Stimulated activated CD4-positive, alpha-beta T cell treated with anti-CD3 and anti-CD28 coated beads, Interleukin-2, amount 100 ng/mL, for 48 hours (primary cell): ENCODE measurements at places on chromosomes 3 and 15.

GRCh38 chr15:58492661-58493397 lies 61.0 kb downstream of the LIPC start:
- DNase-seq = no peak

GRCh38 chr3:48208076-48208475 lies 15.2 kb upstream of the CAMP start:
- DNase-seq = no peak

GRCh38 chr15:50182219-50183013 lies 420 bp downstream of the SLC27A2 start:
- peak; percentile 26 for DNase-seq

DNA sequence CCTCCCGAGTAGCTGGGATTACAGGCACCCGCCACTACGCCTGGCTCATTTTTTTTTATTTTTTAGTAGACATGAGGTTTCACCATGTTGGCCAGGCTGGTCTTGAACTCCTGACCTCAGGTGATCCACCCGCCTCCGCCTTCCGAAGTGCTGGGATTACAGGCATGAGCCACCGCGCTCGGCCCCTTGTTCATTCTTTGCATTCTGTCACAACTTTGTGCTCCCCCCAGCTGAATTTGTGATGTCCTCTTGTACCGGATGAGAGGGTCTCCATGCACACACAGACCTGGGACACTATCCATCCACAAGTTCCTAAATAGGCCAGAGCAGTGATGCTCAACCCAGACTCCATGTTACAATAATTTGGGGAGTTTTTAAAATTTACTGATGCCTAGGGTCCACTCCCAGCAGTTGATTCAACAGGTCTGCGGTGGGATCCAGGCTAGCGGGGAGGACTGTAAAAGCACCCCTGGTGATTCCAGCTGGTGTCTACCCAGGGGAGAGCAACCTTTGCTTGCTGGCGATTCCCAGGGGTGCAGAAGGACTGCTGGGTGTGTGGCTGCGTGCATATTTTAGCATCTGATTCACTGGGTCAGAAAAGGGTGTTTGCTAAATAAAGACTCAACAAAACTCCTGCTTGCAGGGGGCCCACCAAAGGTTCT lies 1.0 kb downstream of the RASSF1 start:
- no peak for DNase-seq

DNA sequence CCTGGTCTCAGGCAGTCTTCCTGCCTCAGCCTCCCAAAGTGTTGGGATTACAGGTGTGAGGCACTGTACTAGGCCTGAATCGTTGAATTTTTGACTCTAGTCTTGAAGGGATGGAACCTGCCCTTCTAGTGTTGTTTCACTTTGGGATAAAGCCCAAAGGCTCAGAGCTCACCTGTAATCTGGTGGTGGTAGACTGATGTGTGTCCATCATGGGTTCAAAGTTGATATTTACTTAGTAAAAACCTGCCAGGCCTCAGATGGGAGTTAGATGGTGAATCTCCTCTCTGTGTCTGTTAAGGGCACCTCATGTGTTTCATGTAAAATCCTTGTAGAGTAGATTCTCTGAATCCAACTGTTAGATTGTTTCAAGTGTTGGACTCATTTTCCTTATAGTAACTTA lies 41.1 kb downstream of the FNDC3B start:
- DNase-seq = no peak

DNA sequence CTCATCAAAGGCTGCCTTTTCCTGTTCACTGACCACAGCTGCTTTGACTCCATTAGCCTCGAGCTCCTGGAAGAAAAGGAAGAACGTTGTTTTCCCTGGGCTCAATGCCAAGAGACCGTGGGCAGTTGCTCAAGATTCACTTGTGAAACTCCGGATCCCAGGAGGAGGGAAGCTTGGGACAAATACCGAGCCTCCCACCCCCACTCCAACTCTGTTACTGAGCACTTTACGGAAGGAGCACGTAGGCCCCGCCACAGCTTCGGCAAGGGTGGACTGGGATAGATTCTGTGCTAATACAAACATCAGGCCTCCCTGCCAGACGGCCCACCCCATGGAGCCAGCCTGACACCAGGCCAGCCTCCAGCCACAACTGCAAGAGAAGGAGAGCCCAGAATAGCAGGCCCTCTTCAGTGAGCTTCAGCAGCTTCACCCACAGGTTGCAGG lies 10.8 kb upstream of the FANCD2 start:
- DNase-seq = no peak

DNA sequence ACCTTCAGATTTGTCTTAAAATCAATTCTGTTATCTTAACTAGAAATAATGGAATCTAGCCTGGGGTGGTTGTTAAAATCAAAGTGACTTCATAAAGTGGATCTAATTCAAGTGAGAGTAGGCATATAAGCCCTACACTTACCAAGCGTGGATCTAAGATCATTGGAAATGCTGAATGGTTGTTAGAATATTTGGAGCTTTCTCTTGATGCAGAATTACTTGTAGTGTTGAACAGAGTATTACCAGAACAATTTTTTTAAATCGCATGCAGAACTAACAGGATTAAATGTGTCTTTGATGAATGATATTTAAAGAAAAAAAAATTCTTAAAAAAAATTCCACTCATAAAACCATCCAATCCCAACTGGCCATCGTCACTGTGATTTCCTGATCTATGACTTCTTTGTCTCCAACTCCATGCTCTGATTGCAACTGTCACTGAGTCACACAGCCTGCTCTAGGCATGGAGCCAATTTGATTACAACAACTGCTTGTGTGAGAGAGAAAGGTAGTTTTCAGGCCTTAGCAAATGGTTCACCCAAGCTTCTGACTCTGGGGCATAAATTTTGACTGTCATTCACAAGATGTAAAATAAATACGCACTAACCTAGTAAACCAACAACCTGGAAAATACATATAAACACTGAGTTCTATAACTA lies 25.9 kb upstream of the SPRED1 start:
- no peak for DNase-seq

GRCh38 chr3:132730891-132731580 lies 8.8 kb upstream of the NPHP3 start:
- DNase-seq = no peak

DNA sequence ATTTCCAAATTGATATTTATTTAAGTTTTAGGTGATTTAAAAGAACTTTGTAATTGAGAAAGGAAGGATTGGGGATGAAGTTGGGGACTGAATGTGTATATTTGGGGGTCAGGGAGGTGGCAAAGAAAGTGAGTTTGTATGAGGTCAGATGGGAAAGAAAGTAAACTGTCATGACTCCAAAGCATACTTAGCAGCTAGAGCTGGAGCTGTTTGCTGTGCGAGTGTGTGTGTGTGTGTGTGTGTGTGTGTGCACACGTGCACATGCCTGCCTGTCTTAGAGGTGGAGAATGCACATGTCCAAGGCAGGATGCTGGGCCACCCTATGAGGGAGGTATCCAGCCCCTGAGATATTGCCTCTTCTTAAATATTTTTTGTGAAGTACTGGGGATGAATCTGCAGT lies 21.0 kb downstream of the BOC start:
- no peak for DNase-seq

GRCh38 chr3:134353831-134354611 lies 20.2 kb downstream of the AMOTL2 start:
- no peak for DNase-seq

DNA sequence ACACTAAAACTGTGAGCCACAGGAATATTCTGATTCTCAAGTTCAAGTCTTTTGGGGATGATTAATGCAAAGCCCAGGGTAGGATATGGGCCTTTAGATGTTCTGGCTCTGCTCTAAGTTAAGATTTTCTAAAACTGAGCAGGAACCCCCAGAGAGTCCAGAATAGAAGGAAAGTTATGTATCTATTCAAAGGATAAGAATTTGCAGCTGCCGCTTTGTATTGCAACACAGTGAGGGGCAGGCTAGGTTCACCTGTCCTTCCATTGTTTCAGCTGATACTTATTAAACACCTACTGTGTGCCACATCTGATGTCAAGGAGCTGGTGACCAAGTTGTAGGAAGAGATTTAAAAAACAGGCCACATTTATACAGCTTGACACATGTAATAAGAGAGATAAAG lies 290.4 kb downstream of the MAGI1 start:
- DNase-seq = no peak

- no peak for DNase-seq
These were observed 3.4 kb upstream of the COL7A1 start for GRCh38 chr3:48598323-48599076.

- no peak for DNase-seq
These were observed 67.9 kb downstream of the APBA2 start for GRCh38 chr15:28953573-28954195.

DNA sequence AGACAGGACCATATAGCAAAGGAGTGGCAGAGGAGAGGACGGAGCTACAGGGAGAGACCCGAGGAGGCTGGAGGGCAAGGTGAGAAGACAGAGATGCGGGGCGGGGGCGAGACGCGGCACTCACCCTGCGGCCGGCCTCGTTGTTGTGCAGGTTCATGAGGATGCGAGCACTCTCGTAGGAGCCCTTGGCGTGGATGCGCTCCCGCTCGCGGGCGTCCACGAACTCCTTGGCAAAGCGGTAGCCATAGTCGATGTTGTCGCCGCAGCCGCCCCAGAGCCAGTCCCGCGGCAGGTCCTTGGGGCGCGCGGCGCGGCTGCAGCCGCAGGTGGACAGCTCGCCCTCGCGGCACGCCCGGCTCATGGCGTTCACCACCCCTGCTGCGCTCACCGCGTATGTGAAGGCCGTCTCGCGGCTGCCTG lies 12.9 kb downstream of the WNT5A start:
- no peak for DNase-seq

DNA sequence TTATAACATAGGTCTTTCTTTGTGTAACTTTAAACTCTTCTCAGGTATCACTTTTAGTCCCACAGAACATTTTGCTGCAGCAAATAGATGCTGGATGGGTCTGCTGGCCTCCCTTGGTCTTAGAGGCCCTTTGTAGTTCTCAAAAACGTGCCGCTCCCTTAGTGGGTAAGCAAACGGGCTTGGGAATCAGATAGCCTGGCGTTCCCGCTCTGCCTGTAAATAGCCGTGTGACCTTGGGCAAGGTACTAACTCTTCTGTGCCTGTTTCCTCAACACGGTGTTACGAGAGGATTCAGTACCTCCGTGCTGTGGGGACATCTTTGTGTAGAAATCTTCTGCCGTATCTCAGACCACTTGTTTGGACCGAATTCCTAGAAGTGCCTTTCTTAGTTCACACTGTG lies 64.4 kb downstream of the DNAJB8 start:
- DNase-seq = no peak

DNA sequence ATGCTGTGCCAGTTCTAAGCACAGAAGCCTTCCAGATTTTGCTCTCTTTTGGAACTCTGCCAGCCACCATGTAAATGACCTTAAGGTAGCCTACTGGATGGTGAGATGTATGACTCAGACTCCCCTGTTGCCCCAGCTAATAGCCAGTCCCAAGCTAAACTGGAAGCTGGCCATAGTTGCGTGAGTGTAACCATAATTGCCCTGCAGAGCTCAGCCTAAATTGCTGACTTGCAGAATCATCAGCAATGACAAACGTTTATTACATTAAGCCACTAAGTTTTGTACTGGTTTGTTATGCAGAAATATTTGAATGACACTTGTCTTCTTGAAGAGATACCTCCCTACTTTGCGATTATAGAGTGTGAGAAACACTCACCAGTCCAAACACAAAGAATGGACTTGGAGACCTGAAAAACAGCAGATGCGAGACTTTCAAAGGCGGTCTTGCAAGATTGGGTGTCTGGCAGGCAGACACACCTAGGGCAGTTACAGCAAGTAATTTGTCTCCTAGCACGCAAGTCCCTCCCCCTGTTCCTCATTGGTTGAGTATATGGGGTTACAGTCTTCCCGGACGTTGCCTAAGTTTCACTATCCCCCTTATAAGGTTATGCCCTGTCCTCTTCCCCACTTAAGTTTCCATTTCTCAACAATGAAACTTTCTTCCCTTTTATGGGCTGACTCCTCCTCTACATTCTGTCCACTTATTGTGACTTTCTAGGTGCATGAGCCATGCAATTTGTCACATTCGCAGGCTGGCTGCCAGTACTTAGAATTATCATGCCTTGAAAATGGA lies 83.6 kb upstream of the XCR1 start:
- no peak for DNase-seq

GRCh38 chr15:39770748-39771689 lies 11.6 kb downstream of the FSIP1 start:
- DNase-seq = no peak

GRCh38 chr15:87547470-87548181 lies 708.9 kb downstream of the NTRK3 start:
- DNase-seq = no peak

GRCh38 chr3:31227131-31227562 lies 305.6 kb upstream of the STT3B start:
- no peak for DNase-seq

- DNase-seq = no peak
These were observed 22.0 kb downstream of the STARD5 start for GRCh38 chr15:81301815-81302399.

- no peak for DNase-seq
These were observed 39.3 kb downstream of the RUBCN start for GRCh38 chr3:197697355-197697754.

DNA sequence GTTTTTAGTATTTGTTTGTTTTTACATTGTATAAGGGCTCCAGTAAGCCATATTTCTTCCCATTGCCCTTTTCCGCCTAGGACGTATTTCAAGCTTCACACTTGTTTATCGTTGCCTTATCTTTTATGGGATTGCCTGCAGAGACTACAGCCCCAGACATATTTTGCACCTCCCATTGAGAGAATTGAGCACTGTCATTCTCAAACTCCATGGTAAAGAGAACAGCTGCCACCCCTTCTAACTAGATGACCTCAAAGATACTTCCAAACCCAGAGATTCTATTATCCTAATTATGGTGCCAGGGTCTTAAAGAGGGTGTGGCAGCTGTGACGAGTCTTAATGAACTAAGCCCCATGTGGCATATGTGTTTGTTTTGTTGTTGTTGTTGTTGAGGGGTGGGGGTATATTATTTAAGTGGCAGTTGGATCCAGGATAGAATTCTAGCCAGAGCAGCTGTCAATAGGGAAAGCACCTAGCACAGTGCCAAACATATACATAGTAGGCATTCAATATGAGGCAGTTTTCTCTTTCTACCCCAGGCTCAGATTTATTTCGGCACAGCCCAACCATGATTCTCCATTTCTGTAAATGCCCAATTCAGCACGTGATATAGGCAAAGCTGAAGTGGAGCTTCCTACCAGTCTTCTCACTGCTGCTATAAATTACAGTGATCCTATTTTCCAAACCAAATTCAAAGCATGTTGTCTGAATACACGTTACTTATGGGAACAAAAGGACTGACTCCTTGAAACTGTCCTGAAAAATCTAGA lies 932 bp upstream of the TP53BP1 start:
- DNase-seq = no peak

- DNase-seq = no peak
These were observed 72.8 kb upstream of the RBM5 start for GRCh38 chr3:50015918-50016317.

- no peak for DNase-seq
These were observed 76.6 kb downstream of the IL12A start for GRCh38 chr3:160065282-160065681.

DNA sequence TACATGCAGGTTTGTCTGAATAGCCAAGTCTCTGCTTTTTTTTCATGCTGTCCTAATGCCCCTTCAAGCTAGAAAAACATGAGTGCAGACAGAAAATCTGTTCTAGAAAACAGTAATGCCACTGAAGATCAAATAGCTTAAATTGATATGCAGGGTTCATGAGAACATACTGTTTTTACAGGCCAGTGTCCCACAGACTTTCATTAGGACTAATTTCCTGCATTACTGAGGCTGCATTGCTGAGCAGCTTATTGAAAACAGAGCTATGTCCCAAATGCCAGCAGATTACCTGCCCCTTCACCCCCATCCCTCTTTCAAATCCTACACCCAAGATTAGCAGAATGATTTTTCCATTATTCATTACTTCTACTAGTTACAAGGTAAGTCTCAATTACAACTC lies 665 bp downstream of the TM4SF18 start:
- no peak for DNase-seq

- no peak for DNase-seq
These were observed 241.6 kb downstream of the KCNMB2 start for GRCh38 chr3:178777718-178778411.
